ENCODE measurements at places on chromosomes 3 and 15. TPM values are rescaled to one million over a fixed set of nuclear protein-coding genes. Genes with fewer than 3 reads are reported as not detected.

GRCh38 chr15:70806992-70807712 lies 43.8 kb upstream of the UACA start:
- no peak overlapping the region for H3K27ac ChIP-seq
- H3K36me3 ChIP-seq = no peaks in the 10 kb centered on the region
- DNase-seq = peak; percentile 42
- H3K4me1 ChIP-seq = no peaks in the 10 kb centered on the region
- no peaks in the 10 kb centered on the region for H3K27me3 ChIP-seq

DNA sequence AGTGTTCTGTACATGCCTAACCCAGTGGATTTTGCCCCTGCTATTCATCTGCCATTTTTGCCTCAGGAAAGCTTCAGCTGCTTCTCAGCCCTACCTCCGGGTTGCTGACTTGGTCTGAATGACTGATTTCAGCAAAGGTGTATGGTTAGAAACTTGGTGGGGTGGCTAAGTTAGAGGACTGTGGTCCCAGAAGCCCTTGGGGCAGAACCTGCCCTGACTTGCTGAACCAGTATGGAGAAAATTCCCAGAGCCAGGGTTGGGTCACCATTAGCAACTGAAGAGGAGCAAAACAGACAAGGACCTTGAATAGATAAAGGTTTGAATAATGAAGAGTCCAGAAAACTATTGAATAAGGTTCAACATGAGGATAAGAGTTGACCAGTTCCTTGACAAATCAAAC lies 6.1 kb upstream of the WWTR1 start:
- H3K4me1 ChIP-seq = peaks cover 21% of the 10 kb centered on the region
- peaks cover under 1% of the 10 kb centered on the region for H3K27me3 ChIP-seq
- no peak overlapping the region for H3K4me3 ChIP-seq
- no peak overlapping the region for H3K27ac ChIP-seq
- DNase-seq = no peak

FAM107A gene
- total RNA-seq = 16.2 TPM

DNA sequence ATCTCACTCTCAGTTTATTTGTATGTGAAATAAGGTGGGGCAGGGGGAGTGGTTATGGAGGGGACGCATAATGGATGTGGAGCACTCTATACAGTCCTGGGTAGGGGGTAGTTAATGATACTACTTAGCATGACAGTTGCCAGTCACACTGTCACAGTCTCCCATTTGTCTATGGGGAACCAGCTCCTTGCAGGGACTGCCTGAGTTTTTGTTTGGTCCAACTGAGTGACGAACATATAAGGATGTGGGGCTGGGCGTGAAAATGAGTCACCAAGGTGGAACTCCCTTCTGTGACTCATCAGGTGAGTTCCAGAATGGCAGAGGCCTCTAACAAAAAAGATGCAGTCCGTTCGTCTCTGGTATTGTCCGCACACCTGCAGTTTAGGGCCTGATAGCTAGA lies 235.3 kb upstream of the ST8SIA2 start:
- H3K27me3 ChIP-seq = no peaks in the 10 kb centered on the region
- H3K36me3 ChIP-seq = peaks cover 26% of the 10 kb centered on the region
- H3K4me1 ChIP-seq = no peaks in the 10 kb centered on the region
- no peak overlapping the region for H3K4me3 ChIP-seq
- DNase-seq = peak; percentile 46

GNAT1 gene
- not detected for total RNA-seq

CCR1 gene
- total RNA-seq = 1.4 TPM

DNA sequence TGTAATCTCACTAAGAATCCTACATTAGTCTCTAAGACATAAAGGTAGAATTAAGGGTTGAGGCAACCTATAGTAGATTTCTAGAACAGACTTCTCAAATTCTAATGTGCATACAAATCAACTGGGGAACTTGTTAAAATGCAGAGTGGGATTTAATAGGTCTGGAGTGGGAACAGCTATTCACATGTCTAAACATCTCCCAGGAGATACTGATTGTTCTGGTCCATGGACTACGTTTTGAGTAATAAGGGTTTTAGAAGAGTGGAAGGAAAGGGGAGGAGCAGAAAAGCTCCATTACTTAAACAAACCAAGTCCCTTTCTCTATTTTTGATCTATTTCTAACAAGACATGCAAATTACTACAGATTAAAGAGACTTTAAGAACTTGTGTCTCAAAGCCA lies 524.8 kb downstream of the TUSC7 start:
- H3K36me3 ChIP-seq = no peaks in the 10 kb centered on the region
- no peak overlapping the region for H3K4me3 ChIP-seq
- no peak for DNase-seq
- H3K27ac ChIP-seq = no peak overlapping the region

DNA sequence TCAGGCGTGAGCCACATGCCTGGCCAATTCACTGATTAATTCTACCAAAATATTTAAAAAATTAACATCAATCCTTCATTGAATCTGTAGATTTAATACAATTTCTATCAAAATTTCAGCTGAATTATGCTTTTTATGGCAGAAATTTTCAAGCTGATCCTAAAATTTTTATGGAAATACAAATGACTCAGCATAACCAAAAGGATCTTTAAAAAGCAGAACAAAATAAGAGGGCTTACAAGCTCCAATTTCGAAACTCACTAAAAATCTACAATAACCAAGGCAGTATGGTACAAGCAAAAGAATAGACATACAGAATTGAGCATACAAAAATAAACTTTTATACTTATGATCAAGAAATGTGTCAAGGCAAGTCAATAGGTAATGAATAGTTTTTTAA lies 180.4 kb upstream of the CTNNB1 start:
- H3K4me1 ChIP-seq = no peaks in the 10 kb centered on the region
- H3K27me3 ChIP-seq = no peaks in the 10 kb centered on the region
- no peaks in the 10 kb centered on the region for H3K36me3 ChIP-seq
- no peak overlapping the region for H3K27ac ChIP-seq
- no peak for DNase-seq

CELSR3 gene
- total RNA-seq = 2.2 TPM

Measured in stomach (tissue), 19 donors.